ENCODE measurements at places on chromosomes 3 and 15.

DNA sequence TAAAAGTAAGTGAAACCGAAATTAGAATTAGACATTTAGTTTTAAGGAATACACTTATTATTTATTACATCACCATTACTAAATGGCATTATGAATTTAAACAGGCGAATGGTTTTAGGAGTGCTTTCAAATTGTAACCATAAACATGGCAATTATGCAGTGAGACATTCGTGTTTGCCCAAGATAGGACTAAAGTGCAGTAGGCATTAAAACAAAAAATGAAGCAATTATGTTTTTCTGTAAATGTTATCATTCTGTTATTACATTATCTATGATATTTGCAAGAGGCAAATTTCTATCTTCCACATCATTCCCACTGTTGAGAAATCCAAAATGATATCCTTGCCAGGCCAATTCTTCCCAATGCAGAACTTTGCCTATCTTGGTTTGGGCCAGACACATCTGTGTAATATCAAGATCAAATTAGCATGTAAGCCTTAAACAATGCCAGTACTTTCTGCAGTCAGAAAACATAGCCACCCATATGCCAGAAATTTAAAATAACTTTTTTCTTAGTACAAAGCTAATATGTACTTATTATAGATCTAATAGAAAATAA is 156.9 kb downstream of the ATP8B4 start:
- DNase-seq, result no peak

GRCh38 chr3:14042680-14043079 is 82.0 kb downstream of the CHCHD4 start:
- DNase-seq, result no peak

- DNase-seq, result no peak
Observed at GRCh38 chr3:155891321-155891720, 20.9 kb downstream of the GMPS start.

DNA sequence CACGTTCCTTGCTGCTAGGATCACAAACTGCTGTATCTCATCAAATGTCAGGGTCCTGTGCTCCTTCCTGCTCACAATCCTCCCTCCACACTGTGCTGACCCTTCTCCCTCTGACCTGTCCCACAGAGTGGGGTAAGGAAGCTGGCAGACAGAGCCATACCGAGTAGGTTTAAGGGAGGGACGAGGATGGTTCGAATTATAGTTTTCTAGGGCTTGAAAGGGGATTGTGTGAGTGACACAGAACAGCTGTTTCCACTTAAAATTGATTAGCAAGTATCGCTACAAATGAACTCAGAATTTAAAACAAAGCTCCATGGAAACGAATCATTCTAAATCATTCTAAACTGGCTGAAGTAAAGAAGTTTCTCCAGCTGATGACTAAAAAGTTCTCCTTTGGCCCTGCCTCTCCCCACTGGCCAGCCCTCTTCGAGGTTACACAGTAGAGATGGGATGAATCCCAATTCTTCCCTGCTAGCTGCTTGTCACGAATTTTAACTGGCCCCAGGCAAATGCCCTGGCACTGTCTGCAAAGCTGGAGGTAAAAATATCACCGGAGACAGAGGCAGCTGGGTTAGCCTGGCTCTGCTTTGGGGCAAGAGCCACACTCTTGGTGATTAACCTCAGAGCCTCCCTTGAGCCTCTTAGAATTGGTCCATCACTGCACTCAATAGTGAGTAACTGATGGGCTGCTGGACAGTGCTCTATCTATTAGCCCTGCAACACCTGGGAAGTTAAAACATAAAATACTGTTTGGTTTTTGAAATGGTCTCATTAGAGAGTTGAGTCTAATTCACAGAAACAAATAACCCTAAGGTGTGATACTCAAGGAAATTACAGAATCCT is 194.9 kb downstream of the CHST2 start:
- DNase-seq, result no peak

DNA sequence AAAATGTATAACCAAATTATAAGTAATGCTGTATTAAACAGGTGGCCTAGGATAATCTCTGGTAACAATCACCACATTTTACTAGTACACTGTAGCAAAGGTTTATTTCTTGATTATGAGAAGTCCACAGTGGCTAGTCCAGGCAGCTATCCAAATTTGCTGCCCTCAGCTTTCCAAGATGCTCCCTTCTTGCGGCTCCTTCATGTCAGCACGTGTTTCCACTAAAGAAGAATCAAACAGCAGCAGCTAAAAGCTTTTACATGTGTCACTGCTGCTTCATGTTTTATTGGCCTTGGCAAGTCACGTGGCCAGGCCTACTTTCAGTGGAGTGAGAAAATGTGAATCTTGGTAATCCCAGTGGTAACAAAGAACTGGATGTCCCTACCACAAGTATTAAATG is 5.6 kb upstream of the RBMS3 start:
- no peak for DNase-seq

DNA sequence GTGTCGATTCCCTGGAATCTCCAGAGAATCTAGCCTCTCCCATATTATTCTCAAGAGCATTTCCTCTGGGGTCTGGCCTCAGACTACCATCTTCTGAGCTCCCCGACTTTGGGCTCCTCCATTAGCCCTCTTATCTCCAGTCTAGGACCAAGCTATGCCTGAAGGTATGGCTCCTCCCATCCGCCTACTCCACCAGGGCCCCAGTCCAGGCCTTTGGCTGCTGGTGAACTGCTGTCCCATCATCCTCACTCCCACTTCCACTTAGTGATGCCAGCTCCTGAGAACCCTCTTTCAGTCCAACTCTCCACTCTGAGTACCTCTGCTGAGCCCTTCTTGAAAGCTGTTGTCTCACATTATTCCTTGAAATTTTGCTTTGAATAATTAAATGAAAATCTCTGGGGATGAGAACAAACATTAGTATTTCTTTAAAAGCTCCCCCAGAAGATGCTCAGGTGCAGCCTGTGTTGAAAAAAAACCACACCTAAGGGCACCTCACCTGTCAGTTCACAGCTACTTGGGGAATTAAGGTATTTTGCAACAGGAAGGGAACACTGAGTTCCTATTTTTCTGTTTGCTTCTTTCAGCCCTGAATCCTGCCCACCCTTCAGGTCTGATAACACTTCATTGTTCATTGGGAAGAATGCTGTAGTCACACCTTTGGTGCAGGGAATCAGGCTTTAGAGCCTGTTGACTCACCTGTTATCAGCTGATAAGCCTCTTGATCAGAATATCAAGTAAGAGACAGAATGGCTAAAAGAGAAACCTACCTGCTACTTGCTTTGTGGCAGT is 9.5 kb downstream of the CLDN18 start:
- no peak for DNase-seq

DNA sequence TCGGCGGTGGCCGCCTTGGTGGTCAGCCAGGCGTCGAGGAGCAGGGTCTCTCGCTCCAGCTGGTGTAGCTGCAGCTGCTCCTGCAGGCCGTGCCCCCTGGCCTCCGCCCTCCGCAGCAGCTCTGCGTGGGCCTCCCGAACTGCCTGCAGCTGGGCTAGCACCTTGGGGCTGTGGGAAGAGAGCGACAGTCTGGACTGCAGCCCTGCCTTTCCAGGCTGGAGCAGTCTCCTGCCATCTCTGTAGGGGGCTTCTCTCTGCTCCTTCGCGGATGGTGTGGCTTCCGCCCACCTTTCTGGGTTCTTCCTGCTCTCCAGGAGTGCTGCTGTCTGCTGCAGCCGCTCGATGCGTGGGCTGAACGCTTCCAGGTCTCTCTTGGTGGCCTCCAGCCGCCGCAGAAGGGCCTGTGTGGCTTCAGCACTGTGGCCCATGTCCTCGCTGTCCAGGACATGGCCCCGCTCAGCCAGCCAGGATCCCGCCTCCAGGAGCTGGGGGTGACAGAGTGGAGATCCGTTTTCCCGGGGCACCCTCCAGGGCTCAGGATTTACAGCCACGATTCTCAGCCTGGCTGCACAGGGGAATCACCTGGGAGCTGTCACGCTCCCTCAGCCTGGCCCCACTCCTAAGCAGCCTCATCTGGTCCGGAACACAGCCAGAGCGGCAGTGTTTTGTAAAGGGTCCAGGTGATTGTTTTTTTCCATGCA is 16.8 kb downstream of the PLA2G4B start:
- no peak for DNase-seq

DNA sequence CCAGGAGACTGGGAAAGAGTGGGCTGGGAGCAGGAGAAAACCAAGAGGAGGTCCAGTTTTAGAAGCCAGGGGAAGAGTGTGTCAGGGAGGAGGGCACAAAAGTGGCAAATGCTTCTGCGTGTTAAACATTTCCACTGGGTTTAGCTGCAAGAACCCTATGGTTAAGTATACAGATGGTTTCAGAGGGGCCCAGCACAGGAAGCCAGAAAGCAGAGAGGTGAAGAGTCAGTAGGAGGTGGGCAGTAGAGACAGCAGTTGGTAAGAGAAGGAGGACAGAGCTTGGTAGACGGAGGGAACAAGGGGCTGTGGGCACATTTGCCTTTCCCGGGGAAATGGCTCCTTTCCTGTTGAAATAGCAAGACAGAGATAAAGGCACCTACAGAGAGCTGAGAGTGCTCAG is 133.8 kb downstream of the EPHB1 start:
- DNase-seq, result no peak

DNA sequence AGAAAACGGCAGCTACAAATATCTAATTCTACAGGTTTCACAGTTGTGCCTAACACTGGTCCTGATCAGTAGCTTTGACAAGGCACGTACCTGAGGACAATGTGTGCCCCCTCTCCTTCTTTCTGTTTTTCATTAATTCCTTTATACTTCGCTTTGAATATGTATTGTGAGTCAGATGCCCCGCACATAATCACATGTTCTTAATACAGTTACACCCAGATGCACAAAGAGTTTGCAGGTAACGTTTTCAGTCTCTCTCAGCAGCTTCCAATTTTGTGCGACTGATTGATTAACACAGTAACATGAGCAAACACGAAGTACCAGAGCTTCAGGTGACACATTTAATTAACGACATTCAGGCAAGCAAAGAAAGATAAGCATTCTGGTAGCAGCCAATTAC is 209.8 kb upstream of the ZPLD1 start:
- DNase-seq, result no peak

DNA sequence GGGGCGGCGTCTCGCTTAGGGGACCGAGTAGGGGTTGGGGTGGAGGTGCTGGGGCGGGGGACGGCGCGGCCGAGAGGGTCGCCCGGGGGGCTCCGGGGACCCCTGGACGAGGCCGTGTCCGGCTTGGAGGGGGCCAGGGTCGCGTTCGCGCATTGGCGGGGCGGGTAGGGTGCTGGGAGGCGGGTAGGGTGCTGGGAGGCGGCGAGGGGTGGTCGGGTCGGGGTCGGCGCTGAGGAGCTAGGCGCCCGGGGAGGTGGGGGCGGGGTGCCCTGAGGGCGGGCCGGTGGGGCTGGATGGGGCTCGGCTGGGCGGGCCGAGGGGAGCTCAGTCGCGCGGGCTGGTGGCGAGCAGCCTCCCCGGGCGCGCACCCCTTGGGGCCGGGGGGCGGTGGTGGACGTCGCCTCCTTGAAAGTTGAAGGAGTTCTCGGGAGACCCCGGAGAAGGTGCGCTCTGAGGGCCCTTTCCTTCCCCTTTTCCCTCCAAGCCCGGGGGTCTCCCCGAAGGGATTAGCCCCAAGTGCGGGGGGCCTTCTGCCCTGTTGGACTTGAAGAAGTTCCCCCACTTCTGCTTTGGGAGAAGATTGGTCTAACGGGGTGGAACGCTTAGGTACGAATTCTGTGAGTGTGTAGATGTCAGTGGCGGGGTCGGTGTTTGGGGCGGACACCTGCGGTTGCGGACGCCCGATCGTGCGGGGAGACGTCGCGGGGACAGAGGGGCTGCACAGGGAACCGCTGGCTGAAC is 543 bp downstream of the MEF2A start:
- DNase-seq, result peak; percentile 23

DNA sequence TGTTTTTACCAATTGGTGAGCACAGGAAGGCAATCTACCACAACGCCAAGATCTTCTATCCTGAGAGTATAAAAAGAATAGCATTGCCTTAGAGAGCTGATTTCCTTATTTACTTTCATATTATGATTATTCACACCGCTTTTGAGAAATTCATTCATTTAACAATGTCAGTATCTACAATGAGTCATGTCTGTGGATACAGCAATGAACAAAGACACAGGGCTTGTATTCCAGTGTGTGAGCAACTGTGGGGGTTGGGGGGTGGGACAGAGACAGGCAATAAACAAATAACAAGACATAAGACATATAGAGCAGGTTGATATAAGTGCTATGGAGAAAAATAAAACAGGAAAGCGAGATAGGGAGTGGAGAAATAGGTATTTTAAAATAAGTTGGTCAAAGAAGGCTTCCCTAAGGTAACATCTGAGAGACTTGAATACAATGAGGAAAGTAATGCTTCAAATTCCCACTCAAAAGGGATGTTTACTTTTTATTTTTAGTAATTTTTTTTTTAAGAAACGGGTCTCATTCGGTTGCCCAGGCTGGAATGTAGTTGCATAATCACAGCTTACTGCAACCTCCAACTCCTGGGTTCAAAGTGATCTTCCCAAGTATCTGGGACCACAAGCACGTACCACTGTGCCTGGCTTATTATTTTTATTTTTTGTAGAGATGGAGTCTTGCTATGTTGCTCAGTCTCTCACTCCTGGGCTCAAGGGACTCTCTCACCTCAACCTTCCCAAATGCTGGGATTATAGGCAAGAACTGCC is 45.7 kb downstream of the PGBD4 start:
- no peak for DNase-seq

DNA sequence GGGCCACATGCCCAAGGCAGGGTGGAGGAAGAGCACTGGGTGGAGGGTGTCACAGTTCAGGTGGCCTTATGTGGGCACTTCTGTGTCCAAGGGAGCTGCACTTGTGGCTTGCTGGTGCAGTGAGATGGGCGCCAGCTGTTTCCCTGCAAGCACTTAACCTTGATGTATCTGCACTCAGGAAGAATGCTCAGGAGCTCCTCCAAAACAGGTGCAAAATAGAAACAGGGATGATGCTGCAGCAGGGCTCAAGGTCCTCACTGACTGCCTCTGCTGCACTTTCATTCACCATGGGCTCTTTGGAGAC is 151.3 kb downstream of the CADPS start:
- no peak for DNase-seq

DNA sequence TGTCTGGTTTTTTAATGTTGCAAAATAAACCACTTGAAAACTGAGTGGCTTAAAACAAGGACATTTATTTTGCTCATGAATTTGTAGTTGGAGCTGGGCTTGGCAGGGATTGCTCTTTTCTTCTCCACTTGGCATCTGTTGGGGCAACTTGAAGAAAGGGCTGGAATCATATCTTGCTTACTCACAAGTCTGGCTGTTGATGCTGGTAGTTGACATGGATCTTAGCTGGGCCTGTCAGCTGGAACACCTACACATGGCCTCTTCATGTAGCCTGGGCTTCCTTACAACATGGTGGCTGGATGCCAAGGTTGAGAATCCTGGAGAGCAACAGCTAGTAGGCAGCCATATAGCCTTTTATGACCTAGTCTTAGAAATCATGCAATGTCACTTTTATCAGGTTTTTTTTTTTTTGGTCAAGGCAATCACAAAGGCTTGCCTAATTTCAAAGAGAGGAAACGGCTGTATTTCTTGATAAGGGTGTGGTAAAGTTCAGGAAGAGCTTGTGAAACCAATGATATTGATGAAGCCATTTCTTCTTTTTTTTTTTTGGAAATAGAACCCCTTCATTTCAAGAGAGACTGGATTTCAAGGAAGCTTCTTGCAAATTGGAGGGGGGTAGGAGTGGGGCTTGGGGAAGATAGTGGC is 262.1 kb downstream of the IL20RB start:
- DNase-seq, result no peak

GRCh38 chr3:40223856-40224255 is 85.7 kb upstream of the EIF1B start:
- DNase-seq, result no peak

Measured in GM12892 (cell line).